ENCODE measurements at places on chromosomes 2 and 18.

DNA sequence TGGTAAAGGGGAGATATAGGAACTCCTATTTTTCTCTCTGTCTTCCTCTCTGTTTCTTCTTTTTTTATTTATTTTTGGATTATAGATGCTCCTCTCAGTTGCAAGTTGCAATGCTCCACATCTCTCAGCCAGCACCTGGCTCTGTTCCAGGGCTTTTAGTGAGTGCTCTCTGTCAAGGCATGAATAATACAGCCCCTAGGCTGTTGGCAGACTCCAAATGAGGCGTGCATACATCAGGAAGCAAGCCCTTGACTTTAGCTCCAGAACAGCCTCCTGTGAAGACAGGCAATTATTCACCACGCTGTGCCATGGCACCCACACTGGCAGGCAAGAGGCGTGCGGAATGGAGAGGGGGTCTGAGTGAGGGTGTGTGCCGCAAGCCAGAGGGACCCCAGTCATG lies 228.1 kb upstream of the PXDN start:
- DNase-seq = no peak

DNA sequence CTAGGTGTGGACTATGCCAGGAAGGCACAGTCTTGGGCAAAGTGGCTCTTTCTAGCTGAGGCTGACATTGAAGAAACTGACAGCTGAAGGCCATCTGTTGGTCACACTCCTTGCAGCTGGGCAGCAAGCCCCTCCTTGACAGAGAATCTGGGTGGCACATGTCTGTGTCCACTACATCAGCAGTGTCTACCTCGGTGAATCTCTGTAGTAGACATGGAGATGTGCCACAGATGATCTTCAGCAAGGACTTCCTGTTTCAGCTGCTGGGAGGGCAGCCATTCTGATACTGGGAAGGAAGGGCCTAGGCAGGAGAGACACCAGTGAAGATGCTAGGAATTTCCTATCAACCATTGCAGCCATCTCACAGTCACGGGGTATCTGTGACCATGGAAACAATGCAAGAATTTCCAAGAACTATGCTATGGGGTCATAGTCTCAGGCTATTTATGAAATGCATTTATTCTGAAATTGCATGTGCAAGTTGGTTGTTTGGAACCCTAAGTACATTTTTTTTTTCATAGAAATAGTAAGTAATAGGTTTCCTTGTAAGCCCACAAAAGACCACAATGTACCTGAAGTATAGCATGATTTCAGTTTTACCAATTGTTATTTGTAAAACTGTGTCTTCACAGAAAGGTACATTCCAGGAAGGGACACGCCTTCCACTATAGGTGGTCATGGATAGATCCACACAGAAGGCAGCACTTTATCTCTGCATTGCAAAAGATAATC lies 63.8 kb upstream of the DARS1 start:
- no peak for DNase-seq

- no peak for DNase-seq
Observed at GRCh38 chr2:239819091-239819973, 205.8 kb downstream of the NDUFA10 start.

- DNase-seq = no peak
Observed at GRCh38 chr2:158620656-158621055, 163.9 kb downstream of the PKP4 start.

- no peak for DNase-seq
Observed at GRCh38 chr2:215994911-215995310, 18.4 kb downstream of the MREG start.

- DNase-seq = no peak
Observed at GRCh38 chr2:176582176-176582575, 312.9 kb downstream of the MTX2 start.

DNA sequence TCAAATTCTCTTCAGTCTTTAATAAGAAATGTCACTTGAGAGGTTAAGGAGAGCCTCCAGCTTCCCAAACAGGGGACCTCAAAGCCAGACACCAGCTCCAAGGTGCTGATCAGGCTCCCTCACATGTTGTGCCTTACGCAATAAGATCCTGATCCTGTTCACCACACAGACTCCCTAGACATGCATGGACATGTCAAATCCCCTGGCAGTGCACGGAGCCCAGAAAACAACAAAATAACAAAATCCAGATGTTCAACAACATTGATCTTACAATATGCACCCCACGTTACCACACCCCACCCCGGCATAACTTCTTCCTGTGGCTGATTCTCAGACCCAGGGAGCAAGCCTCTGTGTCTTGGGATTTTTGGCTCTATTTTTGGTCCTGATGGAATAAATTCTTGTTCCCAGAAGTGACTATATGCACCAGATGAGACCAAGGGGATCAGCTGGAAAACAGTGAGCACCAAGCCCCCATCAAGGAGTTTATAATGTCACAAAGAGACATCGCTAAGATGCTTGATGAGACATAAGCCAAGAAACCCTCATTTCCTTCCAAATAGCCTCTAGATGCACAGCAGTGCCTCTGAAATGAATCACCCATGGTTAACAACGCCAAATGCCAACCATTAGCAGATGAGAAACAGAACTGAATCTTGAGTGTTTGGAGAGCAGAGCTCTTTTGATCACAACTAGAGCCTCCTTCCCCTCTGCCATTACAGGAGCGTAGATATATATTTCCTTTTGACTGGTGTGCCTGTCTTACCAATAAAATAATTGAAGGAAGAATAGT lies 198.2 kb downstream of the PRKCE start:
- no peak for DNase-seq

GRCh38 chr2:199973703-199974102 lies 18.3 kb downstream of the MAIP1 start:
- no peak for DNase-seq

- no peak for DNase-seq
Observed at GRCh38 chr2:42141687-42142546, 27.2 kb upstream of the EML4 start.

DNA sequence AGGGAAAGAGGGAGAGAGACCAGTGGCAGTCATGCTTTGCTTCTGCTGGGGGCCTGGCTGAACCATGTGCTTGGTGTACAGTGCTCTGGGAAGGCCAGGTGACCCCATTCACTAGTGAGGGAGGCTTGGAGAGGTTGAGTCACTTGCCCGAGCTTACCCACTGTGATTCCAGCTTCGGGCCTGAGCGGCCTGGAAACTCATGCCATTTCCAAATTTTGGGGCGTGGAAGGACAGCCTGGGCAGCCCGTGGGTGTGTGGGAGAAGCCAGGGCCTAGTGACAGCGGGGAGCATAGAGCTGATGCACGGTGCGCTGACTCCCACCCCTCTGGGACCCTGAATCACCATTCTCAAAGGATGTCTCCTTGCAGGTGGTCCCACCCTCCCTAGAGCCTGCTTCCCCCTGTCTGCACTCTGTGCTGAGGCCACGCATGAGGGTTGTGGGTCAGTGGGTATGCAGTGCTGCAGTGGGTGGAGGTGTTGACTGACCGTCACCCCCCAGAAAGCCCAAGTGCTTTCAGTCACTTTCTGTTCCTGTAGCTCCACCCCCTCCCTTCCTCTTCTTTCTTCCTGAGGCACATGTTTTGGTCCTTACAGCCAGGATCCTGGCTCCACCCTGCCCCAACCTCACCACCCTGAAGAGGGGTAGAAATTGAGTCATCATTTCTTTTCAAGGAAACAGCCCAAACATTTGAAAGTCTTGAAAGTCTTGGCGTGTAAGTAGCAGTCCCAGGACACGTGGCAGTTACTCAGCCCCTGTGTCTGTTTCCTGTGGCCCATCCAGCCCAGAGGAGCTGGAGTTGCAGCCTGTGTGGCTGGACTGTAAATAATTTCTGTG lies 69.3 kb upstream of the MCFD2 start:
- no peak for DNase-seq

- no peak for DNase-seq
Observed at GRCh38 chr2:36032046-36032445, 323.5 kb upstream of the CRIM1 start.

DNA sequence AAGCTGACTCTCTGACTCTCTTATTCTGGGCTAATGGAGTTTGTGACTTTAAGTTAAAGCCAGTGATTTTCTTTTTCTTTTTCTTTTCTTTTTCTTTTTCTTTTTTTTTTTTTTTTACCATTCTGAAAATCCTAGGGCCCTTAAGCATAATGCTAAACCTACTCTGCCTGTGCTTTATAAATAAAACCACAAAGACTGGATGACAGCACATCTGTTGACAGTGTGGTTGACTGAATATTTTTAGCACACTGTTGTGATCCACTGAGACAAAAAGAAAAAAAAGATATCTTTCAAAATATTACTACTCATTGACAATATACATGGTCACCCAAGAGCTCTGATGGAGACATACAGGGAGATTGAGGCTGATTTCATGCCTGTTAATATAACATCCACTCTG lies 121.6 kb downstream of the SNTG2 start:
- DNase-seq = no peak

DNA sequence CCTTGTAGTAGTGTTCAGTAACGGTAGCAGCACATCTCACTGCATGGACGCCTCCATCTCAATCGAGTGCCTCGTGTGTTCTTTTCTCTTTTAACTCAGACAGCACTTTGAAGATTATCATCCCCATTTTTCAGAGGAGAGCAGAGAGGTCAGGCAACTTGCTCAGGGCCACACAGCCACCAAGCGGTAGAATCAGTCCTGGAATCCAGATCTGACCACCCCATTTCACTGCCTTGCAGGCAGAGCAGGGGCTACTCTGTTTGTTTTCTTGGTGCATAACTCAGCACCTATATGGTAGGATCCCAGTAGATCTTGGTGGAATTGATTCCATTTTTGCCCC lies 129.5 kb downstream of the SMAD7 start:
- DNase-seq = no peak

DNA sequence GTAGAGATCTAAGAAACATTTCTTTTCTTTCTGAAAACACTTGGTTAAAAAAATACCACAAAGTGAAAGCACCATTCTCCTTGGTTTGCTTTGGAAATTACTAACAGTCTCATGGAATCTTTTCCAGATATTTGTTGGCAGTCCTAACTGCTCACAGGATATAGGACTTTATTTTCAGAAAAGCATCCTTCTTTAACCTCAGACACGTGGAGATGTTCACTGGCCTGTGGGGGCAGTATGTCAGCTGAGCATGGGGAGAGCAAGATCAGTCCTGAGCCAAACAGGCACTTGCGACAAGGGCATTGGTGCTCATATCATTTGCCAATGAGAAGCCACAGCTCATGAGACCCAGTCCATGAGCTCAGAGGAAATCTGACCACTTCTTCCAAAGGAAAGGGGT lies 371.9 kb downstream of the NBAS start:
- no peak for DNase-seq

DNA sequence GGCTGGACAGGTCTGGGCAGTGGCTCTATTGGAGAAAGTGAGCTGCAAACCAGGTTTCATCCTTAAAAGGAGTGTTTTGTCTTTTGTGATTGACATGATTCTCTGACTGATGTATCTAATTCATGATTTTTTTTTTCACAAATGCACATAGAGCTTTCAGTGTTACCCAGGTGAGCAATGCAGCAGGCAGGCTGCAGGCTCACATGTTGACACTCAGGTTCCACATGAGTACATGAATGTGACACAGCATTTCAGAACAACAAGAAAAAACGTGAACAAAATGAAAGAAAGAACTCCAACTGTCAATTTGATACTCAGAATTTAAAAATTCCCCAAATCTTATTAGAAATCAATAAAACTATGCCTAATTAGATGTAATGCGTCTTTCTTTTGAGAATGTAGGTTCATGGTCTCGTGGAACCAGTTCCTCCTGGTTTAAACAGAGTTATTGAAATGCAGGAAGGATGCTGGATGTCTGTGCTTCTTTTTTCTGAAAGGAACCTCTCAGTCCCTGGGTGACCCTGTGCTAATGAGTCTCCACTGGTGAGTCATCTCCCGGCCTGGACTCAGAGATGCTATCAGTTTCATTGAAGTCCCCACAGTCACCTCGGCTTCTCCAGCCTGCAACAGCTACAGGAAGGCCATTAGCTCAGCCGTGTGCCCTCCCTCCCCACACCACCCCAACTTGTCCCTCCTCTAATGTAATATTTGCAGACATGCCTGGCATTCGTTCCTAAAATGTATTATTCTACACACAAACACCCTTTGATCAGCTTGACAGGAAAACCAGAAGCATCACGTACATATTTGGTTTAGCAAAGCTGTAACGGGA lies 430.4 kb downstream of the LPIN1 start:
- no peak for DNase-seq

- DNase-seq = peak; percentile 30
Observed at GRCh38 chr2:9656270-9656766, 25.5 kb upstream of the YWHAQ start.

DNA sequence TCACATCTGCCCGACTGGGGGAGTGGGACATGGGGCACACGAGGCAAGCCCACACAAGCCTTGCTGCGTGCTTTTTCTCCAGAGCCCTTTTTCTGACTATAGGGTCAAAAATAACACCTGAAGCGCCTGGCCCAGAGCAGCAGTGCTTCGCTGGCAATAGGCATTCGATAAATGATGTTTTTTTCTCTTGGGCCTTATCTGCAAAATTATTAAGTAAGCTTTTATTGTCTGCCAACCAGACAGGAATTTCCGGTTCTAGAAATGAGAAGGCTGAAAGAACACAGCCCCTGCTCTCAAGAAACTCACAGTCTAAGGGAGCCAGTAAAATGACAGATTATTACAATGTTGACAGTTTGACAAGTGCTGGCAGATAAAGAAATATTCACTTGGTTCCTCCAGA lies 2.7 kb upstream of the TMBIM1 start:
- DNase-seq = no peak

GRCh38 chr2:189312643-189313042 lies 128.6 kb upstream of the WDR75 start:
- no peak for DNase-seq

DNA sequence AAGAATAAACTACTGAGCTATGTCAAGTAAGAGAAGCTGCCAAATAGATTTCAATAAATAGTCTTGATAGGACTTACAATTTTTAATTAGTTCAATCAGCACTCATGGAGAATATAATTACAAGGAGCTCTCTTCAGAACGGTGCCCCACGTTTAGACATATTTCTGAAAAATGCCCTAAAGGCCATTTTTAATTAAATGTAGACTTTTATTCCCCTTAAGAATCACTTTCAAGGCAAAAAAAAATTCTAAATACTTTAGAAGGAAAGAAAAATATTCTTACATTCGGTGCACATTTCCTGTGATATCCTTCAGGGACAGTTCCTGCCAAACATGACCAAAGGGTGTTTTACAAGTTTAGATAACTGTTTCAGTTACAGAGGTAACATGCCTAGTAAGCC lies 202.5 kb upstream of the CDH7 start:
- DNase-seq = no peak
